ENCODE measurements at places on chromosomes 4 and X.

DNA sequence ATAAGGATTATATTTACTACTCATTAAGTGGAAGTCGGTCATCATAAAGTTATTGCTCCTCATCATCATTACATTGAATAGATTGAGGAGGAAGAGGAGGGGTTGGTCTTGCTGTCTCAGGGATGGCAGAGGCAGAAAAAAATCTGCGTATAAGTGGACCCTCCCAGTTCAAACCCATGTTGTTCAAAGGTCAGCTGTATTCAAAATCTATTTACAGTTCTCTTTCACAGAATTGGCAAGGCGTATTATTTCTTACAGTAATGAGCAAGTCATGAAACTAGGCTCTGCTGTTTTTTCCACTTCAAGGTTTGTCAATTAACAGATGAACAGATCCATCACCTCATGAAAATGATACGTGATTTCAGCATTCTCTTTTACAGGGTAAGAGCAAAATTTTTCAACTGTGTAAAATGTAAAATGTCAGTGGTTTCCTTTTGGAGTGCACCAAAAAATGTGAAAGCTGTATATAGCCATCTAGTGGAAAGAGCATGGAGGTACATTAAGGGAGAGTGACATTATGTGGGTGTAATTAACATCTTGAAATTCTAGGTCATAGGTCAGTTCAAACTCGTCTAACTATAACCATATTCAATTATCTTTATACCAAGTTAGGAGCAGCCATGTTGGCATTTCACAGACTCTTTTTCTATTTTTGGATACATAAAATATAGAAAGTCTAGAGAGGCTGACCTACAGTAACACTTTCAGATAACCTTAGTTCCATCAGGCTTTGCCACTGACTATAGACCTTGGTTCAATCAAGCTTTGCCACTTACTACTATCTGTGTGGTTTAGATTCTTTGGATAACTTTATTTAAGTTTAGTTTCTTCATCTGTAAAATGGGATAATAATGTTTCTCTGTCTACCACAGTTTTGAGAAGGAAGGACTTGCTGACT, 30.1 kb downstream of the NEIL3 start:
- DNase-seq: no peak

- DNase-seq: no peak
Observed at GRCh38 chr4:150976478-150977118, 38.5 kb downstream of the LRBA start.

- DNase-seq: no peak
Observed at GRCh38 chrX:123193101-123193500, 9.0 kb downstream of the GRIA3 start.

DNA sequence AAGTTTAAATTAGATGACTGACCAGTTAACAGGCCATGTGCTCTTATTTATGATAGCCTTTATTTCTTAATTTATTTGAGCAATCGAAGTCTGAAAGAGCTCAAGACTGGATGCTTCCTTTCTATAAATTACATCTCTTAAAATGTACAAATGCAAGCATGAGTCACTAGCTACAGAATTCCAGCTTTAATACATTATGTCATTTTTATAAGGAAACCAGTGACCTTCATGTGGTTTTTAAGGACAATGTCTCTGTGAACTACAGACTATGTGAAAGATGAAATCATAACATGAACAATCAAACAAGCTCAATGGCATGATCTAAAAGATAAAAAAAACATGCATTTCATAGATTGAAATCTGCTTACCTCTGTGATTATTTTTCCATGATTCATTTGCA, 15.4 kb downstream of the HTR2C start:
- no peak for DNase-seq

- DNase-seq: no peak
Observed at GRCh38 chr4:35286434-35286833, 957.9 kb downstream of the ARAP2 start.

Measured in adrenal gland (tissue), 19 donors.